ENCODE measurements at places on chromosomes 2 and 18. TPM values are rescaled to one million over a fixed set of nuclear protein-coding genes. Genes with fewer than 3 reads are reported as not detected.
A peak's percentile ranks its signal among the peaks of the same experiment; 100 is the strongest.

Gene PLEK
- total RNA-seq = 32.9 TPM

Gene GPR155
- total RNA-seq = 6.3 TPM

GRCh38 chr2:114729026-114729425 lies 286.6 kb downstream of the DPP10 start:
- no peak for DNase-seq

- peak; percentile 89 for DNase-seq
Observed at GRCh38 chr2:121284463-121285449, at the start of gene TFCP2L1. TSS of gene TFCP2L1 (minus strand) at chr2:121285202. CDS start at chr2:121285109, 93 bp downstream.

GRCh38 chr2:36478332-36478738 lies 119.6 kb downstream of the FEZ2 start:
- DNase-seq = no peak

Measured in upper lobe of right lung (tissue), 1 donor.